ENCODE measurements at places on chromosomes 2 and 18. TPM values are rescaled to one million over a fixed set of nuclear protein-coding genes. Genes with fewer than 3 reads are reported as not detected.

DNA sequence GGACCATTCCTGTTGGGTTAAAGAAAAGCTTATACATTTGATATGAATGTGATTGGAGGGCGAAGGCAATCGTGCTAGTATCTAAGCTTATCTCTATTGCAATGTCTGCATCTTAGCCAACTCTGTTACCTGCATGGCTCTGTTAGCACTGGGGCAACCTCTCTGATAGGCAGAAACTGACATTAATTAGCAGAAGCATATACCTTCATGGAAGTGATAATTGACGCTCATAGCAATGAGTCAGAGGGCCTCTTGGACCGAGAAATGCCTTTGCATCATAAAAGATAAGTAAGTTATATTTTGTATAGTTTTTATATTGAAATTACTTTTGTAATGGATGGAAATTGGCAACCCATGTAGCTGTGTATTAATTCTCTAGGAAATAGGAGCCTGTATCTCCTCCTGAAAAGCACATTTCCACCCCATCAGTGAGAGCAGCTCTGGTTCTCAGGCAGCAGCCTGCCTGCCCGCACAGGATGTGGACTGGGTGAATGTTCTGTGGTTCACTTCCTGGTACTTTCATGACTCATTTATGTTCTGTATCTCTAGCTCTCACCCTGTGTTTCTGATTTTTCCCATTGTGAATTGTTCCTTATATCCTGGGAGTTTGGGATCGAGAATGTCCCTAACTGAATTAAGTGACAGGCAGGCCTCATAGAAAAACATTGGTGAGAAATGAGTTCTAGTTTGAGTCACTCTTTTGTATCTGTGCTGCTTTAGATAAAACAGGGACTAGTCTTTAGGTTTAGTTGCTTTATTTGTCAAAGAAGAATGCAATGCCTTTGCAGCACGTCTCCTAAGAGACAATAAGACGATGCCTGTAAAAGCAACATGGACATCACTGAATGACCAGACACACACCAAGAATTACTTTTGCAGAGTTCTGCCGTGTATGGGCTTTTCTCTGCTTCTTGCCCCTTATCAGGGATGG is 344.9 kb downstream of the DCDC2C start:
- DNase-seq = no peak

- no peak for DNase-seq
Observed at GRCh38 chr18:76565238-76566173, 70.5 kb upstream of the ZNF516 start.

- no peak for DNase-seq
Observed at GRCh38 chr2:86366651-86367498, 29.4 kb upstream of the REEP1 start.

DNA sequence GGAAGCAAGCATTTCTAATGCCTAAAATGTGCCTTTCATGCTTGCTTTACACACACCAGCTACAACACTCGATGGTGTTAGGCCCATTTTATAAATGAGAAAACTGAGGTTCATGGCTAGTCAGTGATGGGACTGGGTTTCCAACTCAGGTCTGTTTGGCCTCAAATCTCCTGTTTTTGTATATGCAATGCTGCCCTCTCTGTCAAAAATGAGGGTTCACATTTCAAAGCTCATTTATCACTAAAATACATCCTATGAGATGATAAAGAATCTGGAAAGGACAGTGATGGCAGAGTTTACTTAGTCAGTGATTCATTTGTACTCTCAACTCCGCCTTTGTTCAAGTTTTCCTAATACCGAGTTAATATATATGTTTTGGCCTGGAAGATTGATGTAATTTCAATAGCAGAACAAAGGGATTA is 92.3 kb downstream of the KCTD1 start:
- no peak for DNase-seq

GRCh38 chr2:102832789-102833188 is 71.0 kb downstream of the TMEM182 start:
- DNase-seq = no peak

- DNase-seq = no peak
Observed at GRCh38 chr2:226066391-226066790, 666.9 kb downstream of the NYAP2 start.

GRCh38 chr18:75341897-75342296 is 85.6 kb downstream of the SMIM21 start:
- no peak for DNase-seq

- DNase-seq = no peak
Observed at GRCh38 chr18:58175786-58176176, 131.8 kb downstream of the NEDD4L start.

DNA sequence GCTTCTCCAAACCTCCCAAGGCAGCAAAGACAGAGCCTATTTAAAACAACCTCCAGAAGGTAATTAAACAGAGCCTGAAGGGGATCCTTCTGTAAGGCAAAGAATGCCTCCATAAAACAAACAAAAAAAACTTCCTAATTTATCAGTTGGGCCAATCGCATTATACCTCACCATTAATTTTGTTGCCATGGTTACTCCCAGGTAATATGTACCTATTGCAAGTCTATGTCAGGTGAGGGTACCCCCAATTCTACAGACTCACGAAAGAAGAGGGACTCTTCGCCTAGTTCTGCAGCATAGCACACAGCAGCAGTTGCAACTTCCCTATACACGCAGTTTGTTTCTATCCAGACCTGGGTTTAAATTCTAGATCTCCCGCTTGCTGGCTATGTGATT is 38.8 kb downstream of the SFXN5 start:
- no peak for DNase-seq

- no peak for DNase-seq
Observed at GRCh38 chr2:217539126-217539525, 463.7 kb downstream of the TNS1 start.

GRCh38 chr2:167504695-167505094 is 616.4 kb downstream of the XIRP2 start:
- no peak for DNase-seq

GRCh38 chr2:66110608-66111007 is 324.3 kb upstream of the MEIS1 start:
- no peak for DNase-seq

DNA sequence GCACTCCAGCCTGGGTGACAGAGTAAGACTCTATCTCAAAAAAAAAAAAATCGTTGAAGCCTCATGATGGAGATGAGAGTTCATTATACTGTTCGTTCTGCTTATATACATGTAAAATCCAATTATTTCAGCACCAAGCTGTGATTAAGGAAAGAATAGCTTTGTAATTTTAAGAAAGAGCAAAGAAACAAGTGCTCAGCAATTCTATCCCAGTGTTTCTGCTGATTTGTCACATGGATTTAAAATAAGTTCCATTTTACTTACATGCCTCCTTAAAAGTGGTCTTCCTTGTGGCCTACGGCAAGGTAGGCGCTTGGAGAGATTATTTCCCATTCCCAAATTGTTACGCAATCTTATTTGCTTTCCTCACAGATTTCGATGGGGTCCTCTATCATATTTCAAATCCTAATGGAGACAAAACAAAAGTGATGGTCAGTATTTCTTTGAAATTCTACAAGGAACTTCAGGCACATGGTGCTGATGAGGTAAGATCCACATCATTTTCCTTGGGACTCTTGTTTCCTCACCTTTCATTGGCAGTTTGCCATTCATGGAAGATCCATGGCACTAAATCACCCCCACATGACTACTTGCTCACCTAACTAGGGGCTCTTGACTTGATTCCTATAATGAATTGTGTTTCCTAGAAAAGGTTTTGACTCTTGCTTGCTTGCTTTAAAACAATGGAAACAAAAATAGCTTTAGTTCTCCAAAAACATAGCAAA is 11.5 kb downstream of the ARPC2 start:
- no peak for DNase-seq

GRCh38 chr2:26144031-26144430 is 28.9 kb upstream of the GAREM2 start:
- DNase-seq = no peak

- DNase-seq = no peak
Observed at GRCh38 chr2:33238111-33238510, 238.3 kb upstream of the RASGRP3 start.

- DNase-seq = no peak
Observed at GRCh38 chr18:13206301-13206700, 12.3 kb upstream of the LDLRAD4 start.

DNA sequence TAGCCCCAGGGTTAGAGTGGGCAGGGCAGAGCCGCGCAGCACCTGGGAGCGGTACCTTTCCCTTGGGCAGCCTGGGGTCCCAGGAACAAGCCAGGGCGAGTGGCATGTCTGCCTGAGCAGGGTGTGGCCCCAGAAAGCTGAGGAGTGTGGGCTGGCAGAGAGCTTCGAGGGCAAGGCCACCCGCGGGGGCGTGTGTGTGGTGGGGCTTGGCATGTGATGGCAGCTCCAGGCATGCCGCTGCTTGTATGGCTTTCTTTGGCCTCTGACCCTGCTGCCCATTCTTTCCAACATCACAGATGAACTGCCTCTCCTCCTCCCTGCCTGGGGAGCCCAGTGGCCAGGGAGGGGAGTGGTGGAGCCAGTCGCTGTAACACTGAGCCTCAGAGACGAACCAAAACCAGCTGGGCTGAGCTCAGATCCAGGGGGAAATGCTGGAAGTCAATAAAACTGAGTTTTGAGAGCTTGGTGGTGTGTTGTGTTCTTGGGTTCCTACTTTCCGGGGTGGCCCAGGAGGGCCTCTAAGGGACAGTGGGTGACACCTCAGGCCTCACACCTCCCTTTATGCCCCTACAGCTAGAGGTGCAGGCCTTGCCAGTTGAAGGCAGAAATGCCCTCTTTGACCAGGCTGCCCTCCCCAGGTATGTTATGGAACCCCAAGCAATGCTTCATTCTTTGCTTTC is 7.4 kb downstream of the DNAJB2 start:
- no peak for DNase-seq

DNA sequence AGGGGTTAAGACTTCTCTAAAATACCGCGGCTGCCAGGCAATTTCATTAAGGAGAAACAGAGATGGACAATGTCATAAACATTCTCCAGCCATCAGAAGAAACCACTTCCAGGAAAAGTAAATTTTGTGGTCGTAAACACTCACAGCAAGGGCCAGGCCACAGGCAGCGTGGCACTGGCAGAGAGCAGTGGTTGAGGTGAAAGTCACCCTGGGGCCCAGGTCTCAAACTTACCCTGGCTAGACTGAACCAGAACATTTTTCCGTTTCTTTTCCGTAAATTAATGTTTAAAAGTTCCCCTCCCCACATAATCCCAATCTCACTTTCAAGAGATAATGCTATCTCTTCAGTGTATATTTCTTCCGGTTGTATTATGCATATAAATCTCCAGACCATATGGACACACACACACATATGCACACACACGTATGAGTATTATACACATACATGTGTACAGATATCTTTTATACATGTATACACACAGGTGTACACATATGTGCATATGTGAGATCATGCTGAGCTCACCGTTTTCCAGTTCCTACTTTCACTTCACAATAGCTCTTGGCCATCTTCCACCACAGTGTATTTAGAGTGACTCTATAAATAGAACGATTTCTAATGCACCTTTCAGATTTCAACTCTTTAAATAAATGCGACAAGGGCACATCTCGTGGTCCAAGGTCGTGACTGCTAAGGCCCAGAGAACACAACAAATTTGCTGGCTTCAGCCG is 90.1 kb downstream of the MALT1 start:
- DNase-seq = no peak

DNA sequence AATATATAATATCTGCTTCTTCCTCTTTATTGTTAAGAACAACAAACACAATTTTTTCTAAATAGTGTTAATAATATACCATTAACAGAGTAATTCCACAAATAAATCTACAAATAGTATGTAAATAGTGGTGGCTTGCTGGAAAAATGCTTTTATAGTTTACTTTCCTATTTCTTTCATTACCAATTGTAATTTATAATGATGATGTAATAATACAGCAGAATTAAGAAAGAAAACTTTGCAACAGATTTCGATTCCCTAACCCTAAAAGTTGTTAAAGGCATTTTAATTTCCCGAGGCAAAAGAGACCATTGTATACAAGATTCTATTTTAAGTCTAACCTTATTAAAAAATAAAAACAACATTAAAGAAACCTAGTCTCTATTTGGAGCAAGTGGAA is 307.9 kb downstream of the CCDC178 start:
- DNase-seq = no peak

- DNase-seq = no peak
Observed at GRCh38 chr2:65767946-65768345, 335.5 kb upstream of the SPRED2 start.

RPE gene
- total RNA-seq = 35.0 TPM

ZAP70 gene
- total RNA-seq = 186 TPM

SERPINB13 gene
- not detected for total RNA-seq

IL1F10 gene
- total RNA-seq = not detected

TNFRSF11A gene
- 1.7 TPM for total RNA-seq

RASGRP3 gene
- 2.4 TPM for total RNA-seq

PLA2R1 gene
- total RNA-seq = 0.05 TPM

REG1B gene
- 1.7 TPM for total RNA-seq

FLACC1 gene
- total RNA-seq = 0.87 TPM

MRO gene
- not detected for total RNA-seq

All from activated T-cell treated with anti-CD3 and anti-CD28 coated beads, Interleukin-2, amount 50 U/mL, for 4 hours (primary cell).